ENCODE measurements at places on chromosomes 12 and 14. TPM values are rescaled to one million over a fixed set of nuclear protein-coding genes. Genes with fewer than 3 reads are reported as not detected.

ACVRL1 gene
- total RNA-seq, result 56.5 TPM

OASL gene
- not detected for total RNA-seq

HNF1A gene
- 0.09 TPM for total RNA-seq

CLEC4E gene
- not detected for total RNA-seq

GPR84 gene
- not detected for total RNA-seq

ADGRD1 gene
- 22.3 TPM for total RNA-seq

FGF23 gene
- total RNA-seq, result not detected

EEA1 gene
- total RNA-seq, result 42.3 TPM

FGF6 gene
- total RNA-seq, result not detected

DNA sequence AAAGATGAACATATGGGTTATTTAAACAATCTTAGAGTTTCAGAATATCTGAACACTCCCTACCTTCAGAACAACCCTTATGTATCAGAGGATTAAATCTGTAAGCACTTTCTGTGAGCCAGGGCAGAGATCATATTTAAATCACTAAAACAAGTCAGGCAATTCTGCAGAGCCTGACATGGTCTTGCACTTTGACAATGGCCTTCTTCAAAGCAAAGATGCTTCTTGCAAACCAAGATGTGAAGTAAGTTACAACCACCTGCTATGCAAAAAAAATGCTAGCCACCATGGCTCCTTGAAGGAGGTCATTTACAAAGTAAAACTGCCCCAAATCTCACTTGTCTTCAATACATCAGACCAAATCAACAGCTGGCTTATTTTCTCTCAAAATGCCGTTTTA is 3.2 kb downstream of the PPP1CC start:
- DNase-seq, result no peak

DNA sequence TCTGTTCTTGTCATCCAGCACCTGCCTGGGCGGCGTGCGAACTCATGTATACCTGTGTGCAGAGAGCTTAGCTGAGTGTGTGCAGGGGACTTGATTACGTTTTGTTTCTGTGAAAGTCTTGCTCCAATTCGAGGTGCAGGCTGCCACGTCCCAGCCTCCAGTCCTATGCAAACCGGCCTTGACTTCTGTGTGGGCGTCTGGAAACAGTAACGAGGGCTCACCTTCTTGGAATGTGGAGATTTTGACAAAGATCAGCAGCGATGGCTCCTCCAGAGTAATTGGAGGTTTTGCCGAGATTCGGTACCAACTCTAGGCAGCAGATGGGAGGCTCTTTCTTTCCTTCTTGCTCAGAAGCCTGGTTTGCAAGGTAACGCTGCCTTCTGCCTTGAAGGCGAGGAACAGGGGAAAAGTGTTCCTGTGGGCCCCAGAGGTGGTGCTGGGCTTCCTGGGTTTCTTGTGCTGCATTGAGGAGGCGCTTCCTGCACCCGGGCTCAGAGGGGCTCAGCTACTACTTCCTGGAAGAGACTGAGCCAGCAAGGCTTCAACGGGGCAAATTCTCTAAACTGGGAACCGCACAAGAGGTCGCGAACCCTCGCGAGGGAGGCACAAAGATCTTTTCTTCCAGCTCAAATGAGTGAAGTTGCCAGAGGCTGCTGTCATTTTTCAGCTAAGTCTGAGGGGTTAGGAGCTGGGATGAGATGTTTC is 249.0 kb downstream of the AACS start:
- DNase-seq, result peak; percentile 12

DNA sequence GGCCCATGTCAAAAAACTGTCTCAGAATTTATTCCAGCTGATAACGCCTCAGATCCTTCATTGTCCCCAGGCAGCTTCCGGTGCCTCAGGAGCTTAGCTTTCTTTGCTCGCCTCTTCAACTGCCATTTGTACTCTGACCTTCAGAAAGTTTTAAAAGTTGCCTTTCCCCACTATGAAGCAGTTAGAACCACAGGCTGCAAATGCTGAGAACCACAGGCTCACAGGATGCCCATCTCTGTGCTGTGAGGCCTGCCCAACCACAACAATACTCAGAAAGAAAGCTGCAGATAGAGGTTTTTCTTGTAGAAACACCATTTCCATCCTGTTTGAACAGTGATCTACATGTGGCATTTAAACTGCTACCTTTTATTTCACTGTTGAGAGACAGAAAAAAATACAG is 131.1 kb downstream of the PRKCH start:
- no peak for DNase-seq

DNA sequence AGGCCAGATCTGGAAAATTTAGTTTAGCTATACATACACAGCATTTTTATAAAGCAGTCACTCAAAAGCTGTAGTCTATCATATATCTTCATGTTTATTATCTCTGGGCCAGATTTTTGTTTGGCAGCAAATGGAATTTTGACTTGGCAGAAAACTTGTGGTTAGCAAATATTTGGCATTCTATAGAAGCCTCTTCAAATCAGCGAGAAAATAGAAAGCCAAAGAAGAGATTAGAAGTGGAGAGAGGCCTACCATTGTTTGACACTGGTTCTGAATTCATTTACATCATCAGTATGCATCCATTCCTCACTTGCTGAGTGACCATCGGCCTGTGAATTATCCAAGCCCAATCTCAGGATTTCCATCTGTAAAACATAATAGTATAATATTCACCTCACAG is 1077.6 kb downstream of the GALC start:
- peak; percentile 54 for DNase-seq

GRCh38 chr12:68279227-68280054 is 26.0 kb upstream of the IL22 start:
- DNase-seq, result peak; percentile 70

- DNase-seq, result no peak
Observed at GRCh38 chr12:110005319-110005973, 6.2 kb downstream of the ANKRD13A start.

GRCh38 chr14:75226755-75227544 is 50.5 kb upstream of the TMED10 start:
- no peak for DNase-seq

GRCh38 chr14:59632381-59632780 is 55.8 kb upstream of the CCDC175 start:
- DNase-seq, result peak; percentile 42

DNA sequence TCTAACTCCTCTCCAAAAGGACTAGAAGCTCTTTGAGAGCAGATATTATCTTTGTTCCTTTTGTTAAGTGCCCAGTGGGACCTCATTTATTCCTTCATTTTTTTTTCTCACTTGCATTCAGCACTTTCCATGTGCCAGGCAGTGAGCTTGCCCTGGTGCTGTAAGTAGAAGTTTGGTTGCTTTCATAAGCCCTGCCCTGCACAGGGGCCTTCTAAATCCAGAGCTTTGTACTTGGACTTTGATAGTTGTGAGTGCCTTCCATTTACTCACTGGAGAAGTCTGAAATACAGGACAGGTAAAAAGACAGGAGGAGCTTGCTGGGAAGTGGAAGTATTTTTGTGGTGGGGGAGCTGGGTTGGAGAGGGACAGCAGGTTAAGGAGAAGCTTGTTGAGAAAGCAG is 56.7 kb upstream of the PTCSC3 start:
- no peak for DNase-seq

DNA sequence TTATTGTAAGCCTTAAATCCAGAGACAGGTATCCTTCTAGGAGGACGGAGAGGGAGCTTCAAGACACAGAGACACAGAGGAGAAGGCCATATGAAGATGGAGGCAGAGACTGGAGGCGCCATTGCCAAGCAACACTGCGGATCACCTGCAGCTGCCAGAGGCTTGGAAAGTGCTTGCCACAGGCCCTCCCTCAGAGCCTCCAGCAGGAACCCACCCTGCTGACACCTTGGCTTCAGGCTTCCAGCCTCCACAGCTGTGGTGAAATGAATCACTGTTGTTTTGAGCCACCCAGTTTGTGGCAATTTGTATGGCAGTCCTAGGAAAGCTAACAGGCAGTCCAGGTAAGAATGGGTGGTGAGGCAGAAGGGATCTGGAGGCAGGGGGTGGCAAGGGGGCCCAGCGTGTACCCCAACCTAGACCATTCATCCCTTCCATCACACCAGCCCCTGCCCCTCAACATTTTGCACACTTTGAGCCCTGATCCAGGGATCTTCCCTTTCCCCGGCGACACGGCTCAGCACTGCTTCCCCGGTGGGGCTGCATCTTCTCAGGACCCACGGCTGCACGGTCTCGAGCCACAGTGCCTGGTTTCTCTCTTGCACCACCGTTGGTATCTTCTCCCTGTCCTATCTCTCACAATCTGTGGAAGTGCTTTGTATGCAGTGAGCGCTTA is 22.3 kb upstream of the BCDIN3D start:
- no peak for DNase-seq

- DNase-seq, result peak; percentile 48
Observed at GRCh38 chr14:33914676-33915516, 36.0 kb downstream of the EGLN3 start.

DNA sequence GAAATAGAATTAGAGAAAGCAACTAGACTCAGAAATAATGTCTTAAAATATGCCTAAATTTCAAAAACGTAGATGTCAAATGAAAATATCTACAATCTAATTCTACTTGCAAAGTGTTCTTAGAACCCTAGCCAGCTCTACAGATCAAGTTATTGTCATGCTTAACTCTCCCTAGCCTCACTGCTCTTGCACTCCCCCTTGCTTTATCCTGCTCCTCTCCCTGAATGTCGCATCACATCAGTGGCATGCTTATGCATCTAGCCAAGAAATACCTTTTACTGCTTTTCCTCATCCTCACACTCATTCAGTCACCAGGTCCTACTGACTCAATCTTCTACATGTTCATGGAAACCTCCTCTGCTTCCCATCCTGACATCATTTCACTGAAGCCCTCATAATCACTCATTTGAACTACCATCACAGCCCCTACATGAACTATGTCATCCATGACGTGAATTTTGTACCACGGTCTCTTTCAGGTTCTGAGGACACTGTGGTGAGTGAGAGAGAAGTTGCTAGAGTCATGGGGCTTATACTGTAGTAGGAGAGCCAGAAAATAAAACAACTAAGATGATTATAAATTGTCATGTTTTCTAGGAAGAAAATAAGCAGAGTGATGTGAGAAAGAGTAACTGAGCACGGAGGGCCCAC is 22.6 kb upstream of the CRACR2A start:
- no peak for DNase-seq

GRCh38 chr14:92514844-92515514 is 1.4 kb downstream of the RIN3 start:
- no peak for DNase-seq

GRCh38 chr14:96252999-96253539 is 2.9 kb upstream of the BDKRB1 start:
- DNase-seq, result peak; percentile 94

- peak; percentile 87 for DNase-seq
Observed at GRCh38 chr12:121214855-121215745, 5.2 kb downstream of the P2RX4 start.

DNA sequence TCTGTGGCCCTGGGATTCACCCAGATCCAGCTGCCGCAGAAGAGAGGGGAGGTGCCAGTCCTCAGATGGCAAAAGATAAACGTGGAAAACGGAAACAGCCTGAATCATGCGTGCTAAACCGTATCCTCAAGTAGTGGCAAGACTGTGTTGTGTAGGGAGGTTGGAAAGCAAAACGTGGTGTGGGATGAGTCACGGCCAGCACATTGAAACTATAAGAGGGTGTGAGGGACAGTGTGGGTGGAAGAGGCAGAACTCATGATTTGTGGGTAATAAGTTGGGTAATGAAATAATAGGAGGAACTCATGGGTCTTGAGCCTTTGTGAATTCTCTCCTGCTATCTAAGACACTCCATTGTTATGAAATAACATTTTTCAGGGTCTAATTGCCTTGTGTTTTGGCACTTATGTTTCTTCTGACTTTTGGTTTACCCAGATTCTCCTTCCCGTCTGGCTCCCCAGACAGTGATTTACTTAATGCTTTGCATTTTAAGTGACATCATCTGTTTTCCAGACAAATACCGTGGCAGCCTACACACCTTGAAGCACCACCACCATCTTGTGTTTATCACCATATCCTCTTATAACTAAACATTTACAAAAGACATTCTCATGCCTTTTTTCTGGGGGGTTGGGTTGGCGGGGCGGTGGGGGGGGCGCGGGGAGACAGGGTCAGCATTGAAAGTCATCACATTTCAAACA is 62.3 kb upstream of the PTCSC3 start:
- DNase-seq, result peak; percentile 19
